Activated T-cell treated with anti-CD3 and anti-CD28 coated beads for 24 hours (primary cell): ENCODE measurements at places on chromosomes 1 and 21.

DNA sequence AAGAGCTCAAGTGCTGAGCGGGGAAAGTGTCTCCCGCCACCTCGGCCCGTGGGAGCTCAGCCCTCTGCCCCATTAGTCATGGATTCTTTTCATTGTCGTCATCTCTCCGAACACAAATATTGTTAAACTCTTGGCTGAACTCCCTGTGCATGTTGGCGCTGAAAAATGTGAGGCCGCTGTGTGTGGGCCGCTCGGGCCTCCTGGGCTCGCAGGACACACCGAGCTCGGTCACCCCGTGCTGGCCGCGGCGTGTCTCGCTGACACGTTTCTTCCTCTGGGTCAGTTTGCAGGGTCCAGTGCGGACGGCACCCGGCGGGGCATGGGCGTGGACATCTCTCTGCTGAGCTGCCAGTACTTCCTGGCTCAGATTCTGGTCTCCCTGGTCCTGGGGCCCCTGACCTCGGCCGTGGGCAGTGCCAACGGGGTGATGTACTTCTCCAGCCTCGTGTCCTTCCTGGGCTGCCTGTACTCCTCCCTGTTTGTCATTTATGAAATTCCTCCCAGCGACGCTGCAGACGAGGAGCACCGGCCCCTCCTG lies 25.6 kb downstream of the SLC45A1 start:
- no peak for DNase-seq

GRCh38 chr1:244361764-244362473 lies 89.8 kb downstream of the ADSS2 start:
- no peak for DNase-seq

DNA sequence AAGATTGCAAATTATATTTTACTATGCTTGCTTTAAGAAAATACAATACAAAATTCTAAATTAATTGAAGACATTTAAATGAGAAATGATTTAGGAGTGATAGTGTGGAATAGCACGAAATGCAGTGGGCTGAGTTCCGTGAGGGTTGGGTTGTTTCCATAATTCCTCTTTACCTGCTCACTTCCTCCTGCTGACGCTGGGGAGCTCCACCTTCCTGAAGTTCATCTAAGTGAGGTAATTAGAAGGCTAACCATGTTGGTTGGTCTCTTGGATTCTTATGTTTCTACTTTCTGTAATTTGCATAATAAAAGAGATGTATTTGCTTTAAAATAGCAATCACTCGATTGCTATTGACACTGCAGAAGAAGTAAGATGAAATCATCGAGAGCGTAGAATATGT lies 4.7 kb downstream of the OR14I1 start:
- no peak for DNase-seq

- DNase-seq, result no peak
Observed at GRCh38 chr1:112502826-112503225, 5.9 kb upstream of the WNT2B start.

DNA sequence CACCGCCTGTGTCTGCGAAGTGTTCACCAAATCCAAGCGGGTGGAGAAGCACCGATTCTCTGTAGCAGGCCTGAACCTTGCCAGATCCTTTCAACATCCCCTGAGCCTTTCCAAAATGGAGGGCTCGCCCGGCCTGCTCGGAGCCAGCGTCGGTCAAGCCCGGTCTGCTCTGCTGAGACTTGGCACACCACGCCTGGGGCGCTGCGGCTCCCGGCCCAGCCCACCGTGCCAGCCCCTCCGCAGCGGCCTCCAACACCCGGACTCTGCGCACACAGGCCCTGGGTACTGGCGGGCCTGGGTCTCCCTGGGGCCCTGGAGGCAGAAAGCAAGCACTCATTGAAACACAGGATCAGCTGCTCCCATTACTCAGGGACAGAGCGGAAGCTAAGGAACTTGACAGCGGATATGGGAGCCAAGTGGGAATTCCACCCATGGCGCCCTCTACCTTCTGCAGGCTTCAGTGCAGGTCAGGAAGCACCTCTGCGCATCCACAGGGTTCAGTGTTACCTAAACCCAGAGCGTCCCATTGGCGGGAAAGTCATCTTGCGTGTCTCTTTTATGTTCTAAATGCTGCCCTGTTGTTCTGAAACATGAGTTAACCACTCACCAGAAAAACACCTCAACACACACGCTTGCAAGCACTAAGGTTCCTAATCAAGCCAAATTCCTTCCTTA lies 159.9 kb downstream of the ZBTB18 start:
- DNase-seq, result no peak

DNA sequence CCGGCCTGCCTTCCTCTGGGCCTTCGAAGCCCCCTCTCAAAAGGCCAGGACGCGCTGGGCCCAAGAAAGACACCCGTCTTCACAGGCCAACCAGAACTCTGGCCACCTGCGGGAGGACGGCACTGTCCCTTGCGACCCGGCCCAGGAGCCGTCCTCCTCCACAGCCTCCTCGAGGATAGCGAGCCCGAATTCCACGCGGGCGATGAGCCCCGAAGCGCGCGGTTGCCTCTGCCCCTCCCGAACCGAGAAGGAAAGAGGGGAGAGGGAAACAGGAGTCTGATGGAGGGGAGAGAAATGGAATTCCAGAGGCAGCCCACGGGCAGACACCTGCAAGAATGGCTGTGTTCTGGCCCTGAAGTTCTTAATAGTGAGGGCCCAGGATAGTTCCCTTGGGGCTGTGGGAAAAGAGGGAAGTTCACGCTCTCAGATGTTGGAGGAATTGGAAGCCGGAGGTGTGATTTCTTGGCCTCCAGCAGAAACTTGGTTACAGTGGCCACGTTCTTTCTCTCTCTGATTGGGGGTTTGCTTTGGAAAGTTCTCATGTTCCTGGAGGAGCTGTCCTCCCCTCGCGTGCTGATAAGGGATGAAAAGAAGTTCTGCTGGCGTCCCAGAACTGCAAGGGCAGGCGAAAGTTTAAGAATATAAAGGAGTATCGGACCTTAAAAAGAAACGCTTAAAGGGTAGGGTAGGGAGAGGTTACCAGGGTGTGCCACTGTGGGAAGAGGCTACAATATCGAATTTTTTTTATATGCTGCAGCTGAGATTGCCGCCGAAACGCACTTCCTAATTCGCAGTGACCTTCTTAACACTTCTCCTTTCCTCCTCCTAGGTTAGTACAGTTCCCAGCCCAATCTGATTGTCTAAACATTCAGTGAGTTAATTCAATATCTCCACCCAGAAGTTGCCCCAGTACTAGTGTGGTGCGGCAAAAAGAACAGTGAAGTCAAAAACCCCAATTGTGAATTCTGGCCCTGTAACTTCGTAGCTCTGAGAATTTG lies 5.8 kb upstream of the SLC44A5 start:
- no peak for DNase-seq

- no peak for DNase-seq
Observed at GRCh38 chr1:212506666-212507065, 73.9 kb downstream of the NENF start.

DNA sequence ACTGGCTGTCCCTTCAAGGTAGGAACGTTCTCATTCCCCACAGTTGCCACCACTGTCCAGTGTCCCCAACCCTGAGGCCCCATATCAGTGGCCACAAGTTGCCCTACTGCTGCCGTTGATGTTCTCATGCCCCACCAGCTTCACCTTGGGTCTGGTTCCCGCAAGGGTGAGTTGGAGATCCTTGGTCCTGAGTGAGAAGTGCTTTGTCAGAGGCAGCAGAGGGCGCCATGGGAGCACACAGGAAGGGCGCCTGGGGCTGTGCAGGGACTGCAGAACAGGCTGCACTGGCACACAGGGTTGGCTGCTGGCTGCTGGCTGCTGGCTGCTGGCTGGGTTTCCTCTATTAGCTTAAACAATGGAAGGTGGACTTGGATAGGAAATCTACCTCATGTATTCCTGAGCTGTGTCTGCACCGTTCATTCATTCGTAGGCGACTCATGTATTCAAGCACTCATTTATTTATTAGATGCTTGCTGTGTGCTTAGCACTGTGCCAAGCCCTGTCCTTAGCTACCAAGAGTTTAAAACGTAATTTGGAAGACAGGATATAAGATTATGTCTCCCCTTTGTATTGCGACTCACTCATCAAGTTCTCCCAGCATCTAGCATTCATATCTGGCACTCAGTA lies 2.1 kb upstream of the S100A9 start:
- peak; percentile 27 for DNase-seq

GRCh38 chr1:221363039-221363438 lies 378.9 kb downstream of the DUSP10 start:
- DNase-seq, result no peak

GRCh38 chr1:210294999-210295745 lies 33.5 kb upstream of the HHAT start:
- DNase-seq, result no peak

DNA sequence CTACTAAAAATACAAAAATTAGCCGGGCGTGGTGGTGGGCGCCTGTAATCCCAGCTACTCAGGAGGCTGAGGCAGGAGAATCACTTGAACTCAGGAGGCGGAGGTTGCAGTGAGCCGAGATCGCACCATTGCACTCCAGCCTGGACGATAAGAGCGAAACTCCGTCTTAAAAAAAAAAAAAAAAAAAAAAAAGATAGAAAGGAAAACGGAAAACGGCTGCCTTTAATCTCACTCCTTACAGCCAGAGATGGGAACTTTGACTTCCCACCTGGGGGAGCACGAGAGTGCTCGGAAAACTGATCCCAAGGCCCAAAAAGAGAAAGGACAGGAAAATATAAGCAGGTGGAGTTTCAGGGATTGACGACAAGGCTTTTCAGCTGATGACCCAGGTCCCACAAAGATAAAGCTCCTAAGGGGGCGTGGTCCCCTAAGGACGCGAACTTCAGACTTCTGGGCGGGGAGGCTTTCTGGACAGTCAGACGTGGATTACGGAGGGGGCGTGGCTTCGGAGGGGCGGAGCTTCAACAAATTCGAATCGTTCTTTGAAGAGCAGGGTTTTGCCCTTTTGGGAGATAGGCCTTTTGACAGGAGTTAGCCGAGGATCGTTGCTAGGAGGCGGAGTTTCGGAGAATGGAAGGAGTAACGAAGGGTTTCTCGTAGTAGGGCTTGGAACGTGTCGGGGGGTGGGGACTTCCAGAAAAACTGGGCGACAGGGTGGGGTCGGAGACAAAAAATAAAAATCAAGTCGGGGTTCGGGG lies 958 bp upstream of the CKS1B start:
- peak; percentile 87 for DNase-seq

DNA sequence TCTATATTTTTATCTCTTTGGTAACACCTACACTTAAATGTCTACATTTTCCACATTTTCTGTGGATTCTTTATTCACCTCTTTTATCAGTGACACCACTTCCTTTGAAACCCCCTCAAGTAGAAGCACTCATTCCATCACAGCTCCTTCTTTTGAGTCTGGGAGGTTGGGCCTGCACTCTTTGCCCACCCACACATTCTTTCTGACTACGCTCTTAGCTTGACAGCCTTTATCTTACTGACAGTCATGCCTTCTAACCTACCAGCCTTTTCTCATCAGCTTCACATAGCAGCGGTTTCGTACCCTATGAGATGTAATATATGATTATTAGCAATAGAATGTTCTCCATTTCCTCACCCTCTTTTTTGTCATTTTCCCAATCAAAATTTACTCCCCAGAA lies 151.9 kb downstream of the TNFSF18 start:
- DNase-seq, result no peak

GRCh38 chr1:230268371-230269170 lies 157.6 kb downstream of the PGBD5 start:
- DNase-seq, result no peak

- no peak for DNase-seq
Observed at GRCh38 chr1:236041631-236042618, 23.0 kb downstream of the NID1 start.

- DNase-seq, result no peak
Observed at GRCh38 chr1:157301477-157302198, 163.4 kb upstream of the ETV3 start.

DNA sequence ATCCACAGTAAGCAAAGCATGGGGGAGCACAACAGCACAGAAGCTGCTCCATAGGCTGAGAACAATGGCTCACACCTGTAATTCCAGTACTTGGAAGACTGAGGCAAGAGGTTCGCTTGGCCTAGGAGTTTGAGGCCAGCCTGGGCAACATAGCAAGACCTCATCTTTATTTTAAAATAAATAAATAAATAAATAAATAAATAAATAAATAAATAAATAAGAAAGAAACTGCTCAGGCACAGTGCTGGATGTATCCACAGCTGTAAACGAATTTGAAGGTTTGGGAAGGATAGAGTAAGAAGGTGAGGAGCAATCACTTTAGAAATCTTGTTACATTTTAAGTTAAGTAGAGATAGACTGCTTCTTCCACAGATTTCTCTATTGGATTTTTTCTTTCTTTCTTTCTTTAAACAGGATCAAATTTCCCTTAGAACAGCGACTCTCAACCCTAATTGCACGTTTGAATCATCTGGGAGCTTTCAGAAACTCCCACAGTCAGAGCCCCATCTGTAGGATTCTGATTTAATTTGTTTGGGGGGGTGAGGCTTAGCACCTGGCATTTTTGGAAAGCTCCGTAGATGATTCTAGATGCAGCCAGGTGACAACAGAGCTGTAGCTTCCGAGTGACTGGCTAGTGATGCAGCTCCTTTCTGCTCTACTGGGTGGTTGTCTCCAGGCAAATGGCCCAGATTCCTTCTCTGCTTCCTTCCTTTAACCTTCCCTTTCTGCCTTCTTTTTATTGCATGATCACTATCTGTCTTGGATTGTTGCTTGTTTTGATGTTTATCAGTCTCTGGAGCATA lies 53.5 kb downstream of the S1PR1 start:
- DNase-seq, result no peak

GRCh38 chr21:28554660-28555475 lies 437.8 kb downstream of the LTN1 start:
- DNase-seq, result no peak

- DNase-seq, result no peak
Observed at GRCh38 chr1:36328713-36329112, 5.3 kb upstream of the EVA1B start.

DNA sequence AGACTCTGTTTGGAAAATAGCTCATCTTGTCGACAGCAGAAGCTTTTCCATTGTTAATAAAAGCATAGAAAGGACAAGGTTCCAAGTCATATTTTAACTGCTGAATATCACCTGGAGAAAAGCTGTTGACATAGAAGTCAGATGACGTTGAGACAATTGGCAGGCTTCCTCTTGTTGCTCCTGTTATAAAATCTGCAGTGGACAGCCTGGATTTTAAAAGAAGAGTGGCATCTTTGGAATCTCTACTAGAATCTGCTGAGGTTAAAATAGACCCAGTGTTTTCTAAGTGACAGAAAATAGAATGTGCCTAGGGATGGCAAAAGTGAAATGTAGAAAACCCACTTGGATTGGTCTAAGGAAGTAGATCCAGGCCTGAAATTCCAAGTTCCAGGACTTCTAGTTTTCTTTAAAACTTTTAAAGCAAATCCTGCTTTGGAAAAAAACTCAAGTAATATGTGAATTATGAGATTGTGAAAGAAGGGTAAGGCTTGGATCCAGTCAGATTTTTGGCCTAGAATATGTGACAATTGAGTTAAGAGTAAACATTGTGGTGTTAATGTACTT lies 53.6 kb upstream of the NEXN start:
- no peak for DNase-seq

- DNase-seq, result no peak
Observed at GRCh38 chr1:68317543-68317942, 85.2 kb upstream of the WLS start.

DNA sequence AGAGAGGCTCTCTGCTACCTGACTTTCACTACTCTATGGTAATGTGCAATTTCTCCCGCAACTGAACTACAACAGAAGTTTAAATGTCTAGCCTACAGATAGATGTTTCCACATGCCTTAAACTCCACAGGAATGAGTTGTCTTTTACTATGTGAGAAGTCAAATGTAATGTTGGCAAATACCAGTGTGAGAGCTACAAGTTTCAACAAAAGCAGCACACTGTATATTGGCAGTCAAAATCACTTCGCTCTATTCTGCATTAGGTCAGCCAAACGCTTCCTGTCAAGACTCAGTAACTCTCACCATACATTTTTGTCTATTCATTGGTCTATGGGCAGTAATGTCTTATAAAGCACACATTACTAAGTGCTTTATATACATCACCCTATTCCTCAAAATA lies 41.9 kb downstream of the LUZP1 start:
- no peak for DNase-seq
